Anterior cingulate cortex (tissue), 58 donors: ENCODE measurements at places on chromosomes 1 and 21.

DNA sequence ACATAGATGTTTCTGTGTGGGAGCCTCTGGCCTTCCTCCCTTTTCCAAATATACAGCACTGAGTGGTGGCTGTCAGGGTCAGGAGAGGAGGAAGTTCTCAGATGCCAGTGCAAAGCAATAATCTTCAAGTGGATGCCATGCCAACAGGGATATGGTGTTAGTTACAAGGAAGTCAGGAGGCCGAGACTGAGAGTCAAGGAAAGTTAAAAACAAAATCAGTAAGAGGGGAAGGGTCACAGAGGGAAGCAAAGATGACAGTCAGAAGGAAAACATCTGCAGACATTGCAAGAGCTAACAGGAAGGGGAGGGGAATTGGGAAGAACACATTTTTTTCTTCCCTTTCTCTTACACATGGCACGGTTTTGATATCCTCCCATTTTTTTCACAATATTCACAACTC lies 691.4 kb downstream of the ADGRL2 start:
- DNase-seq: no peak

GRCh38 chr1:228088586-228089498 lies 6.3 kb downstream of the ARF1 start:
- no peak for DNase-seq

DNA sequence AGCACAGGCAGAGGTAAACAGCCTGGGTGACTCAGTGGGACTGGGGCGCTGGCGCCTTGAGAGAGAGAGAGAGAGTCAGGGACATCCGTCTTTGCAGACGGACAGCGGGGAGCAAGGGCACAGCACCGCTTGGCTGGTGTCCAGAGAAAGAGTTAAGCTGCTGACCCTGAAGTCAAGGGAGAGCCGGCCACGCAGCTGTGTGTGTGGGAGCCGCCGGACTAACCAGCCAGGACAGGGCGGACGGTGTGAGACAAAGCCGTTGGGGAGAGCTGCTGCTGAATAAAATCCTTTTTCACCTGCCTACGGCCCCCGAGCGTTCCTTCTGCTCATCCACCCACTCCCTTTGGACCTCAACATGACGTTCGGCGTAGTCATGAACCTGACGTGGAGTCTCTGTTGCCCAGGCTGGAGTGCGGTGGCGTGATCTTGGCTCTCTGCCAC lies 14.5 kb downstream of the CFAP74 start:
- no peak for DNase-seq

GRCh38 chr1:148362216-148362611 lies 120.9 kb downstream of the PPIAL4G start:
- DNase-seq: no peak
